ENCODE measurements at places on chromosomes 1 and 21. TPM values are rescaled to one million over a fixed set of nuclear protein-coding genes. Genes with fewer than 3 reads are reported as not detected.

MRPS21 gene
- total RNA-seq: 60.0 TPM

PDE4B gene
- not detected for total RNA-seq

KAZN gene
- total RNA-seq: 8.7 TPM

FOXD3 gene
- not detected for total RNA-seq

CRP gene
- total RNA-seq: not detected

TRAF5 gene
- total RNA-seq: 3.4 TPM

FAAP20 gene
- total RNA-seq: 32.0 TPM

SMCP gene
- total RNA-seq: not detected

LRRC53 gene
- total RNA-seq: not detected

KLHDC7A gene
- total RNA-seq: not detected

OPTC gene
- not detected for total RNA-seq

C1QB gene
- total RNA-seq: not detected

HSF2BP gene
- 4.1 TPM for total RNA-seq

SRGAP2 gene
- total RNA-seq: 41.8 TPM

SPATA46 gene
- total RNA-seq: not detected

KCTD3 gene
- total RNA-seq: 38.5 TPM

RYR2 gene
- total RNA-seq: not detected

All from foreskin keratinocyte (primary cell).